ENCODE measurements at places on chromosomes 6 and 20.

GRCh38 chr6:72132851-72133250, 246.5 kb downstream of the RIMS1 start:
- no peaks in the 10 kb centered on the region for H3K4me1 ChIP-seq
- DNase-seq: no peak

DNA sequence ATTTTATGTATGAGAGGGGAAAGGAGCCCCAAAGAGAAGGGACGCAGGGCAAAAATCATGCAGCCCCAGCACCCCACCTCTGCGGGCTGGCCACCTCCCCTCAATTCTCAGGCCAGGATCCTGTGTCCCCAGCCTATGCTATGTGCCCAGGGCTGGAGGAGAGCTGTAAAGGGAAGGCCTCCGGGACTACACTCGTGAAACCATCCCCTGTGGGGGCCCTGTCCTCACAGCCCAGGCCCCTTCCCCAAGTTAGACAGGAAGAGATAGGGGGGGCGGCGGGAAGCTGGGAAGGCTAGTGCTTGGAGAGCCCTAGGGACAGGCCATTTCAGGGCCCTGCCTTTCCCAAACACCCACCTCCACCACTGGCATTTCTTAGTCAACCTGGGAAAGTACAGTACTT, 1.4 kb upstream of the COL11A2 start:
- DNase-seq: no peak
- no peaks in the 10 kb centered on the region for H3K4me1 ChIP-seq
- no peaks in the 10 kb centered on the region for H3K36me3 ChIP-seq
- no peak overlapping the region for H3K4me3 ChIP-seq
- H3K27me3 ChIP-seq: peaks cover 10% of the 10 kb centered on the region

DNA sequence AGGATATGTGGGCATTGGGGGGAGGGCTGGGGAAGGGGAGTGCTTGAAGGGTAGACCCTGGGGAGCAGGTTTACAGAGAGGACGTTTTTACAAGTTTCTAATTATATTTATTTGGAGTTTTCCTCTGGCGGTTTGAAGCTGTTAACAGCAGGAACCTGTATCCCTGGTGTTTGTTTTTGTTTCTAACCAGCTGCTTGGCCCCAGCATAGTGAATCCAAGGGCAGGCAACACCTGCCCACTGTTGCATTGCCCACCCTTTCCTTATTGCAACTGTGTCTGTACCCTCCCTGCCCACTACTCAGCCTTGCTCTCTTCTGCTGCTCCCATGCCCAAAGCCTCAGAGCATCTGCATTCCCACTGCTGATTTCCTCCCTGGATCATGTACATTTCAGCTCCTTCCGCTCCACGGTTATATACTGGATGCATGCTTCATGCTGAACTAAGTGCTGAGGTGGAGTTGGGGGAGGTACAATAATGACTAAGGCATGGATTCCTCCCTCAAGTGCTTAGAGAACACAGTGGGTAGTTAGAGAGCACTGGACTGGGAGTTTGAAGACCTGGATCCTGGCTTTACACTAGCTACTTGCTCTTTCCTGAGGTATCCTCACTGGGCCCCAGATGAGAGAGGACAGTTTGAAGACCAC, 6.0 kb downstream of the SCUBE3 start:
- DNase-seq: no peak
- H3K36me3 ChIP-seq: no peaks in the 10 kb centered on the region
- no peaks in the 10 kb centered on the region for H3K4me1 ChIP-seq
- H3K27me3 ChIP-seq: peaks cover 12% of the 10 kb centered on the region
- no peak overlapping the region for H3K4me3 ChIP-seq

- DNase-seq: no peak
- no peak overlapping the region for H3K4me3 ChIP-seq
- H3K27me3 ChIP-seq: no peaks in the 10 kb centered on the region
Observed at GRCh38 chr6:67735623-67736022, 899.5 kb upstream of the ADGRB3 start.

DNA sequence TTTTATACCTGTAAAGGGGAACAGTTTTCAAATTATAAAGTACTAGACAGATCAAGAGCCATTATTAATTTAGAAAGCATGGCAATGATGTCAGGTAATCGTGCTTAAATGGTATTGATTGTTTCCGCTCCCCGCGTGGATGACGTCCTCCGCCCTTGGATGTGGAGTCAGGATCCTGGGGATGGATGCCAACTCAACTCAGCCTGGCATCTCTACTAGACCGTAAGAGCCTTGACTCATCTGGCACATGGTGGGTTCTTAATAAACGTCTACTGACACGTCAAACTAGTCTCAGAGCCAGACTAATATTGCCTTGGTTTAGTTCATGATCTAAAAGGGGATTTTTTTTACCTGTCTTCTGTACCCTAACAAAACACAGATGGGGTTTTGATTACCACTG, 80.2 kb downstream of the LRFN2 start:
- no peaks in the 10 kb centered on the region for H3K36me3 ChIP-seq
- H3K27ac ChIP-seq: no peak overlapping the region
- H3K27me3 ChIP-seq: no peaks in the 10 kb centered on the region
- H3K4me3 ChIP-seq: no peak overlapping the region

DNA sequence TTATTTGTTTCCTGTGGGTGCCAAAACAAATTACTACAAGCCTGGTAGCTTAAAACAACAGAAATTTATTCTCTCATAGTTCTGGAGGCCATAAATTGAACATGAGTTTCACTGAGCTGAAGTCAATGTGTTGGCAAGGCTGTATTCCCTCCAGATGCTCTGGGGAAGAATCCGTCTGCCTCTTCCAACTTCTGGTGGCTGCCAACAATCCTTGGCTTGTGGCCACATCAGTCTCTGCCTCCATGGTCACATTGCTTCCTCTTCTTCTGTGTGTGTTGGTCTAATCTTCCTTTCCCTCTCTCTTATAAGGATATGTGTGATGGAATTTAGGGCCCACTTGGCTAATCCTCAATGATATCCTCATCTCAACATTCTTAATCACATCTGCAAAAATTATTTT, 92.8 kb upstream of the EPB41L1 start:
- DNase-seq: no peak
- H3K4me3 ChIP-seq: no peak overlapping the region
- H3K4me1 ChIP-seq: peaks cover 7% of the 10 kb centered on the region
- no peaks in the 10 kb centered on the region for H3K27me3 ChIP-seq
- no peak overlapping the region for H3K27ac ChIP-seq

GRCh38 chr6:13423252-13423651, 64.1 kb downstream of the GFOD1 start:
- H3K4me1 ChIP-seq: peaks cover 5% of the 10 kb centered on the region
- no peak overlapping the region for H3K27ac ChIP-seq
- no peaks in the 10 kb centered on the region for H3K36me3 ChIP-seq
- no peaks in the 10 kb centered on the region for H3K27me3 ChIP-seq
- no peak overlapping the region for H3K4me3 ChIP-seq
- DNase-seq: no peak

DNA sequence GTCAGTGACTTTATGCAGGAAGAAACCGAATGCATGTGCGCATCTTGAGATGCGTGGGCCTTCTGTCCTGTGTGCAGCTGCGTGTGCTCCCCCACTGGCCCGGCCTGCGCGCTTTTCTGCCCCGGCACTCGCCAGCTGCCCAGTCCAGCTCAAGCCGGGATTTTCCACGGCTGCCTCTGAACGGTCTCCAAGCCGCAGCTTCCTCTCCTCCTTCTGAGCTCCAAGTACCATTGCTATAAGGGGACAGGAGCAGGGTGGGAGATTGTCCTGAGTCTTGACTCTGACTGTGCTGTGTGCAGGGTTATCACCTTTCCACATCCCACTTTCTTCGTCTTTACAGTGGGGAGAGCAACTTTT, 302.8 kb downstream of the THBS2 start:
- no peak overlapping the region for H3K27ac ChIP-seq
- no peak for DNase-seq
- H3K27me3 ChIP-seq: no peaks in the 10 kb centered on the region
- no peaks in the 10 kb centered on the region for H3K36me3 ChIP-seq
- H3K4me1 ChIP-seq: no peaks in the 10 kb centered on the region
- H3K4me3 ChIP-seq: no peak overlapping the region

- H3K36me3 ChIP-seq: no peaks in the 10 kb centered on the region
- no peak for DNase-seq
- no peak overlapping the region for H3K4me3 ChIP-seq
- no peaks in the 10 kb centered on the region for H3K27me3 ChIP-seq
- H3K27ac ChIP-seq: no peak overlapping the region
Observed at GRCh38 chr6:53765270-53765669, 29.5 kb upstream of the LRRC1 start.

GRCh38 chr6:139536751-139537617, 162.5 kb upstream of the CITED2 start:
- DNase-seq: no peak
- H3K4me1 ChIP-seq: peaks cover 17% of the 10 kb centered on the region
- H3K27me3 ChIP-seq: no peaks in the 10 kb centered on the region
- H3K4me3 ChIP-seq: no peak overlapping the region

GRCh38 chr6:106077881-106078280, 8.3 kb upstream of the PRDM1 start:
- no peaks in the 10 kb centered on the region for H3K36me3 ChIP-seq
- DNase-seq: no peak
- no peak overlapping the region for H3K4me3 ChIP-seq
- H3K27me3 ChIP-seq: no peaks in the 10 kb centered on the region
- H3K4me1 ChIP-seq: peaks cover 10% of the 10 kb centered on the region

DNA sequence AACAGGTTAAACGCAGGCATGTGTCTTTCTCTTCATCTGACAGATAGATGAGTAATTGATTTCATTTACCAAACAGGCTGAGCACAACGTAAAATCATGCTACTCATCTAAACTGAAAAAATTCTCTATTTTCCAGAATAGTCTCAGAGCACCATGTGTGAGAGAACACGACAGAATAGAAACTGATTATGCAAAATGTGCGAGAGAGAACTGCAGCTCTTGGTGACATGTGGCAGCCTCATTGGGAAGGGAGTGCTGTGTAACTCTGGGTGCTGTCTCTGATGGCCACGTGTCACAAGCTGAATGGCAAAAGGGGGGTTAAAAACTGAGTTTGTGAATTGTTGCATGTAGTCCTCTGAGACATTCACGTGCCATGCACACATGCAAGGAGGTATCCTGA, 143.7 kb upstream of the ATXN1 start:
- H3K4me1 ChIP-seq: no peaks in the 10 kb centered on the region
- no peaks in the 10 kb centered on the region for H3K27me3 ChIP-seq
- H3K36me3 ChIP-seq: no peaks in the 10 kb centered on the region
- no peak overlapping the region for H3K4me3 ChIP-seq

DNA sequence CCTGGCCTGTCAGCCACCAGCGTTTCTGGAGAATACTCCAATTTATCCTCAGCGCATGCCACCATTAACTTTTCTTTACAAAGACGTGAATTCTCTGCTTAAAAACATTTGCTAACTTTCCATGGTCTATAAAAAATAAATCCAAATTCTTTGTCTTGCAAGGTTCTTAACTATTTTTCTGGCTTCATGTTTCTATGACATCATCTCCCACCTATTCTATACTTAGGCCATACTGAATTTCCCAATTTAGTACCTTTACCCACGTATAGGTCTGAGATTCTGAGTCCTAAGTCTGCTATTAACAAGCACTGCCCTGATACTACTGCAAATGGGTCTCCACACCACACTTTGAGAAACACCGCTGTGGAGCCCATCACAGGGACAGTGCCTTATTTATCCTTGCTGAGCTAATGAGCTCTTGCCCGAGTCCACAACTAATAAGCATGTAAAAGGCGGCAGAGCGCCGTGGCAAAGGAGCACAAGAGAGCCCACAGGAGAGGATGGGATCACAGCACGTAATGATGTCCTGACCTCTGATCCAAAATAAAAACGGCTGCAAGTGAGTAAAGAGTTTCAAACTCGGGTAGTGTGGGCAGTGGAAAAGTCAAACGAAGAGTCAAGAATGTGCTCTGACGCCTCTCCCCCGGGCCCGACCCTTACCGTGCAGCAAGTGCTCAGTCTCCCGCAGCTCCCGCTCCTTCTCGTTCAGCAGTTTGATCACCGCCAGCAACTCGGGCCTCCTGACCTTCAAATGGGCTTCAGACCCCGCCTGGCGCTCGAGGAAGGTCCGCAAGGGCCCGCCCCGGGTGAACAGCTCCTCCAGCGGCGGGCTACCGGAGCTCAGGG, 519 bp downstream of the MTRF1L start:
- H3K27me3 ChIP-seq: no peaks in the 10 kb centered on the region
- no peak for DNase-seq
- H3K36me3 ChIP-seq: no peaks in the 10 kb centered on the region
- H3K4me1 ChIP-seq: no peaks in the 10 kb centered on the region
- H3K4me3 ChIP-seq: peak overlapping the region; percentile 83
- peak overlapping the region; percentile 44 for H3K27ac ChIP-seq

- H3K4me1 ChIP-seq: no peaks in the 10 kb centered on the region
- DNase-seq: no peak
- no peak overlapping the region for H3K4me3 ChIP-seq
- H3K27me3 ChIP-seq: no peaks in the 10 kb centered on the region
- H3K36me3 ChIP-seq: no peaks in the 10 kb centered on the region
Observed at GRCh38 chr20:10492844-10493243, 57.7 kb downstream of the SLX4IP start.

DNA sequence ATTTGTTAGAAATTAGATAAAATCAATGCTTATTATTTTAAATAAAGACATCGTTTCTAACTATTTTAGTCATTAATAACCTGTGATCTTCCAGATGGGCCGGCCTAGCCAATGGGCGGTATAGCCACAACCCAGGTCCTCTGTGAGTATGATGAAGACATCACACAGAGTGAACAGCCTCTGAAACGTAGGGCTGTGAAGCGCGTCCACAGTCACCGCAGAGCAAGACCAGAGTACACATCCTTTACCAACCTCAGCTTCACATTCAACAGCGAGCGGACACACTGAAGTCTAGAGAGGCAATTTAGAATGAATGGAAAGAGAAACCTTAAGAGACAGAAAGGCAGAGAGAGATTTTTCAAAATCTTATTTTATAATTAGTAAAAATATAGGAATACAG, 125.0 kb upstream of the RPS6KA2 start:
- H3K36me3 ChIP-seq: no peaks in the 10 kb centered on the region
- no peaks in the 10 kb centered on the region for H3K4me1 ChIP-seq
- no peak overlapping the region for H3K27ac ChIP-seq
- no peak for DNase-seq
- no peak overlapping the region for H3K4me3 ChIP-seq
- no peaks in the 10 kb centered on the region for H3K27me3 ChIP-seq

- H3K4me1 ChIP-seq: no peaks in the 10 kb centered on the region
- no peak overlapping the region for H3K27ac ChIP-seq
- H3K4me3 ChIP-seq: no peak overlapping the region
- no peak for DNase-seq
Observed at GRCh38 chr20:50493881-50494253, 16.3 kb upstream of the PTPN1 start.

GRCh38 chr6:119076576-119077390, 1.7 kb downstream of the FAM184A start:
- H3K36me3 ChIP-seq: no peaks in the 10 kb centered on the region
- H3K27ac ChIP-seq: no peak overlapping the region
- no peak overlapping the region for H3K4me3 ChIP-seq
- H3K4me1 ChIP-seq: no peaks in the 10 kb centered on the region
- peaks cover 10% of the 10 kb centered on the region for H3K27me3 ChIP-seq
